ENCODE measurements at places on chromosomes 1 and 21.

DNA sequence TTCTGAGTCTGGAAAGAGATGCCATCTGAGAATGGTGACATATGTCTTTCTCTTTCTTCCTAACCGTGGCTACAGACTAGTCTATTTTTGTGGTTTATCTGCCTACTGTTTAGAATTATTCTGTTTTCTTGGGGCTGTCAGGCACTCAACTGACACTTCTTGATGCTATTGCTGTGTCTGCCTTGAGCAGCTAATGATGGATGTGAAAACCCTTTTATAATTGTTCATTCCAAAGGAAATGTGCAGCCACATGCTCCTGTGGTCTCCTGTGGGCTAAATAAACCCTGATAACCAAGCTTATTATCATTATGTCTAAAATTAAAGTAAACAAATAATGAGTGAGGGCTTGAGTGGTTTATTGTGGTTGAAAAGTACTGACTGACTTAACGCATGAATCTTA is 52.7 kb upstream of the CXADR start:
- no peak for DNase-seq

GRCh38 chr1:202248861-202249260 is 55.3 kb downstream of the LGR6 start:
- no peak for DNase-seq

- no peak for DNase-seq
These were observed 156.1 kb downstream of the EDEM3 start for GRCh38 chr1:184598403-184599193.

DNA sequence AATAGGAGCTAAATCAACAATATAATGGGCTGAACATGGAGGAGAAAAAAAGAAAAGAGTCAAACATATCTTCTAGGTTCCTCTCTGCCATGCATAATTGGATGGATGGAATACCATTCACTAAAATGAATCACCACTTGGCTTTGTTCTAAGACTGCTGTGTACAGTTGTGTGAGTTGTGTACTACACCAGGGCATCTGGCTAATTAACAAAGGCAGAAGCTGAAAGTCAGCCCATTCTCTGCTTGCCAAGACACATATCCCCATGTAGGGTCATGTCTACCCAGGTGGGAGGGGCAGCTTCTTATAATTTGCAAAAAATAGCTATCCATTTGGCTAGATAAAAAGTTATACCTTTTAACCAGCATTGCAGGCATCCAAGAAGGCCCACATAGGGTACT is 21.0 kb downstream of the JUN start:
- no peak for DNase-seq

GRCh38 chr1:61090546-61091202 is 8.3 kb downstream of the NFIA start:
- DNase-seq = no peak

DNA sequence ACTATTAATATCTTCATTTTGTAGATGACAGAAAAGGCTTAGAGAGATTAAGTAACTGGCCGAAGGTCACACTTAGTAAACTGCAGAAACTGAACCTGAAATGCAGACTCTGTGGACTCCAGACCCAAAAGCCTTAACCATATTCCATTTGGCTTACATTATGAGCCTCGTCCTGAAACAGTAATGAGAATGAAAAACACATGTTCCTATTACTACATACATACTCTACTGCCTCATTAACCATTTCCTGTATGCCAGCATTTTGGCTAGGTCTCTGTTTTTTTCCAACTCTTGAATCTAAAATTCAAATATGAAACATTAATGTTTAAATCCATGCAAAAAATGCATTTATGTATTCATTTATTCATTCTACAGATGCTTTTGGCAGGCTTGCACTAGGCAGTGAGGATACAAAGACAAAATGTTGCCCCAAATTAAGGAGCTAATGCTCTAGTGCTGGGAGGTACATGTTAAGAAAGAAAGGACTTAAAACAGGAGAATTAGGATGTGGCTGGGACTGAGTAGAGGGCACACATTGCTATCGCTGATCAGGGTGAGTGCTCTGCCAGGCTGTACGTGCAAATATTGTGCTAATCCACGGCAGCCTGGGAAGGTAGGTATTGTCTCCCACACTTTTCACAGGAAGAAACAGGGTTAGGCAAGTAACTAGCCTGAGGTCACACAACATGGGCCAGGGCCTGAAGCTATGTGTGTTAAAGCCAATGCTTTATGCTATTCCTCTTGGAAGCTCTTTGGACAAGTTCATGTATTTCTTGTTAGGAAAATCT is 14.0 kb downstream of the DEGS1 start:
- DNase-seq = no peak

DNA sequence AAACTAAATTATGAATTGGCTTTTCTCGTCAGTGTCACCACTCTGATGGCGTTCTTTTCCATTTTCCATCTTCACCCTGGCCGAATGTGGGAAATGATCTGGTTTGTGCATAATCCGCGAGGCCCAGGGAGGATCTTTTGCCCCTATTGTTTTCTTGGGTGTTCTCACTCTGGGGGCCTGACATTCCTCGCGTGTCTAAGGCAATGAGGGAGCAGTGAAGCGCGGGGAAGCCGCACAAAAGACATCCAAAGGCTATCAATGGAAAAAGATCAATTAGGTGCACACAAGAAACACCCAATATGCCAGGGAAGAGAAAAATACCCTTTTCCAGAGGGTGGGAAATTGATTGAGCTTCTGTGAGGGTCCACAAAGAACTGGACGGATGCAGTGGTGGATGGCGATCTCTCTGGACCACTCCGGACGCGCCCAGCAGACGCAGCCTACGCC is 941 bp upstream of the C1orf21 start:
- DNase-seq = no peak

DNA sequence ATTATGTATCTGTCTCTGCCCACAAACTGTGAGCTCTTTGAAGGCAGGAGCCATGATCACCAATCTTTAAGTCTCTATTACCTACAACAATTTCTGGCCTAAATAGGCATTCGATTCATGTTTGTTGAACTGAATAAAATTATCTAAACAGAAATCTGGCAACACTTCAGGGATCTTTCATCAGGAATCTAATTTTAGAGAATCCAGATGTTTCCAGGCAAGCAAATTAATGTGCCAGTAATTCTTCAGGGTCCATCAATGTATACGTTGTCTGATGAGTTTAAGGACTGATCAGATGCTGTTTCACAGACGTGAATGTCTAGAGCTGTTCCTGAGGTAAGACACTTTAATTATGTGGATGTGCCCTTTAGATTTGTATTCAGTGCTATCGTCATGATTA is 524.4 kb downstream of the PTPRC start:
- no peak for DNase-seq

- DNase-seq = no peak
These were observed 98.8 kb downstream of the NOS1AP start for GRCh38 chr1:162168261-162168660.

DNA sequence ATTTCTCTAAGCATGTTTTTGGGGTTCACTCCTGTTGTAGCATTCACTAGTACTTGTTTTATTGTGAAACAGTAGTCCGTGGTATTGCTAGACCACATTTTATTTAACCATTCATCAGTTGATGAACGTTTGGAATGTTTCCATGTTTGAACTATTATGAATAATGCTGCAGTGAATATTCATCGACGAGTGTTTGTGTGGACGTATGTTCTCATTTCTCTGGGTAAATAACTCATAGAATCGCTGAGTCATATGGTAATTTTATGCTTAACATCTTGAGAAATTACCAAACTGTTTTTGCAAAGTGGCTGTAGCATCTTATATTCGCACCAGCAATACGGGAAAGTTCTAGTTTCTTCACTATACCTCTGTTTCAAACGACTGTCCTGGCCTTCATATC is 28.0 kb upstream of the KAZN start:
- no peak for DNase-seq

DNA sequence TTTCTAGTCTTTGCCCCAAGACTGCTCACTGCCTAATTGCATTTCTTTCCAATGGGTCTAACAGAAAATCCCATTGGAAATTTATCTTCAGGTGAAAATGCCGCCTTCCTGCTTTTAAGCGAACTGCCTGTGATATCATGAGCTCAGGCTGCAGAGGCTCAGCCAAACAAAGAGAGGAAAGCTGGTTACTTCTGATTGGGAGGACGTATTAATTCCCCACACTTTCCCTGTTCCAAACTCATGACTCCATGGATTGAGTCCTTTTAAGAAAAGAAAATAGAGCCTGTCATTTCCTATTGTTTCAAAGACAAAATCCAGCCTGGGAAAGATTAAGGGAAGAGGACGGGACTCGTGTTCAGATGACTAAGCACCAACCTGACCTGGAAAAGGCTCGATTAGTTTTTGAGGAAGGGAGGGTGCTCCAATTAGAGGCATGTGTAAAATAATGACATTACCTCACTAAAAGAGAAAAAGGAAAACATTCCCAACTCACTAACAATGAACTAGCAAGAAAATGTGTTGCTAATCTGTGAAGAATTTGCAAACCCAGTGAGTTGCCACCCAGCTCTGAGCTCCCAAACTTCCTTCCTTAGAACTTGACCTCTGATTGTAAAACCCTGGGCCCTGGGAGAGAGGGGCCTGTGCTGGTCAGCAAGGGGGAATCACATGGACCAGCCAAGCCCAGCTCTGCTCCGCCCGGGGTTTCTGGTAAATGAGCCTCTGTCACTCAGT is 61.2 kb downstream of the TCP10L start:
- peak; percentile 82 for DNase-seq

DNA sequence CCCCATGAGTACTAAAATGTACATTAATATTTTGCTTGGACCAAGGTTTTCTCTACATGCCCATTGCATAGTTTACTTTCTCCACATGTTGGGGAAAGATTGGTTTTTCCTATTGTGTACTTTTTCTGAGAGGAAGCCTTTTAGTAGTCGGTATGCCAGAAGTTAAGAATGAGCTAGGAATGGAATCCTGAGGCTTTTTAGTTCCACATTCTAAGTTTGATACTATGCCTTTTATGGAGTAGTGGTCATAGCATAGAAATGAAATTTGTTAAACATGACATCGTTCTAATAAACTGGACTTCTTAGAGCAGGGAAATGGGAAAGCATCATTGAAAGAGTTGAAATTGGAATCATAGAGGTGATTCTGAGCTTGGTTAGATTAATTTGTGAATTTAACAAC is 64.3 kb downstream of the BCL9 start:
- DNase-seq = no peak

DNA sequence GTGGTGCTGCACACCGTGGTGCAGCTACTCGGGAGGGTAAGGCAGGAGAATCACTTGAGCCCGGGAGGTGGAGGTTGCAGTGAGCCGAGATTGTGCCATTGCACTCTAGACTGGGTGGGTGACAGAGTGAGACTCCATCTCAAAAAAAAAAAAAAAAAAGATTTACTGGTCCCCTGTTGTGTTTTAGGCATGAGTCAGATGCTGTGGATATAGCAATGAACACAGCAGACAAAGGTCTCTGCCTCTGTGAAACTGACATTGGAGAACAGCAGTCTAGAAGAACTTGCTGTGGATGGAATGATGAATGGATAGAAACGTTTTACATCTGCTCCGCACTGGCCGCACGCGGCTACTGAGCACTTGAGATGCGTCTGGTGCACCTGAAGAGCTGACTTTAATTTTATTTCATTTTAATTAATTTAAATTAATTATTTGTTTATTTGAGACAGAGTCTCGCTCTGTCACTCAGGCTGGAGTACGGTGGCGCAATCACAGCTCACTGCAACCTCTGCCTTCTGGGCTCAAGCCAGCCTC is 24.5 kb upstream of the EPHA2 start:
- DNase-seq = no peak

DNA sequence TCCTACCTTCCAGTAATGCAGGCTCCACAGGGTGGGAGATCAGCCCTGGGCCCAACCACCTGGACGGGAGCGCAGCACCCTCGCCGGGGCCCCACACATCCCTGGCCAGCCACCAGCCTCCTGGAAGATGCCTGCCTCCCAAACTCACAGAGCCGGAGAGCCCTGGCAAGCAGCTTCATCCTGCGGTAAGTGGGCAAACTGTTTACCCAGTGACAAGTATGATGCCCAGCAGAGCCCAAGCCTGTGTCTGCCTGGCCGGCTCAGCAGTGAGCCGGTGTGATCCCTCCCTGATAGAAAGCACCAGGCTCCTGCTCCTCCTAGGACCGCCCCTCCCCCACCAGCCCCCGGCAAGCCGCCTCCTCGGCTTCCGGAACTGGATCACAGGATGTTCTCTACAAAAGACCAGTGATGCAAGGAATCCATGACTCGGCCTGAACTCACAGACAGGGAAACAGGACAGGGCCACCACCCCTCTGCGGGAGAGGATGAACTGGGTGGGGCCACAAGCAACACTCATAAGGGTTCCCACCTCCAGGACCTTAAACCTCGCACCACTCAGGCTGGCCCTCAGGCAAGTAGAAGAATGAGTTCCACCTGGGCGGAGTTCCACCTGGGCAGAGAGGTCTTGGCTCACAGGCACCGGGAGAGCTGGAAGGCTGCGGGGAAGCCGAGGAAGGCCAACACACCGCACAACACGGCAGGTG is 7.9 kb downstream of the ACOT7 start:
- peak; percentile 21 for DNase-seq

DNA sequence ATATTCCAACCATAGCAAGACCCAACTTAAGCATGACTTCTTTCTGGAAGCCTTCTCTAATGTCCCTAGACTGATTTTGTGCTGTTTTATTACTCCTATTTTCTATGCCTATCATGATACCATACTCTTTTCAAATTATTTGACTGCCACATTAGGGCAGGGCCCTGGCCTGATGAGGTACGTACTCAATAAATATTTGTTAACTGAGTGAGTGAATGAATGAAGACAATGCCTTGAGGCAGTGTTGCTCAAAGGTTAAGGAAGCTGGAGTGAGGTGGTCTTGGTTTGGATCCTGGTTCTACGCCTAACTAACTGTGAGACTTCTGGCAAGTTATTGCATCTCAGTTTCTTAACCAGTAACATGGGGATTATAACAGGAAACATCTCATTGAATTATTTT is 38.3 kb upstream of the BACH1 start:
- DNase-seq = no peak

- no peak for DNase-seq
These were observed 40.5 kb upstream of the SYT2 start for GRCh38 chr1:202750761-202751160.

DNA sequence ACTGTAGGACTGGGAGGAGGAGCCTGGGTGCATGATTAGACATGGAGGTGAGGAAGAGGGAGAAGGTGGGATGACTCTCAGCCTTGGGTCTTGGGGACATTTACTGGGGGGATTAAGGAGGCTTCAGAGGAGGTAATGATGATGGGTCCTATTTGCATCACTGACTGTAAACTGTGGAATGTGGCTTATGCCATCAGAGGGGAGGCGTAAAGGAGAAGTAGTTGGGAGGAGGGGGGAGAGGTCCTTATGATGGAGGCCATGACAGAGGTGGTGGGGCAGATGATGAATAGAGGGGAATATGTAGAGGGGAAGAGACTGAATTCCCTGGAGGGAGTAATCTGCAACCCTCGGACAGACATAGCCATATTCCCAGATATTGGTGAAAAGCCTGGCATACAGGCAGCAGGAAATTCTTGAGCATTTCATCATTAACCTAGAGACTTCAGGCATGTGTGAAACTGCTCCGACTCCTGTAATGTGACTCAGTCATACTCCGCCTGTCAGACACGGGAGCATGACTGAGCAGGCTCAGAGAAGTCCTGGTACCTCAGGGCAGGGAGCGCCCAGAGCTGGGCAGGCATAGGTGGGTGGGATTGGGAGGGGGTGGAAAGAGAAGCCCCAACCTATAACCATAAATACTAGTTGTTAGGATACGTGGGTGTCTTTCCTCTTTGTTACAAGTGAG is 8.0 kb upstream of the LCE5A start:
- no peak for DNase-seq

- no peak for DNase-seq
These were observed 107.0 kb upstream of the HMCN1 start for GRCh38 chr1:185627171-185627570.
